ENCODE measurements at places on chromosomes 2 and 18.
A peak's percentile ranks its signal among the peaks of the same experiment; 100 is the strongest.

DNA sequence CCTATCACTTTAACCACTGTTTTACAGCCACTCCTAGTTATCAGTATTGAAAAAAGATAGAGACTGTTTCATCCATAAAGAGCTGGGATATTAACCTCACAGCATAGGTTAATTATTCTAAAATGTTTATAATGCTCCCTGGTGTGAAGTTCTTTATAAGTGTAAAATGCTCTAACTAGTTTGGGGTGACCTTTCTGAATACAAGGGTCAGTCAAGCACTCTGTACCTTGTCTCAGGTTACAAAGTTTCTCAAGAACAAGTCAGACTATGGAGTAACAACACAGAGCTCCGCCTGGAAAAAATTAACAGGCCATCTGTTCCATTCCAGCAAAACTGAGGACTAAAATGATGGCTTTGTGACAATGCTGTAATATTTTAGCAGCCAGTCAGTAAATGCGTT lies 107.4 kb downstream of the NOL4 start:
- ATAC-seq = no peak

GRCh38 chr2:197209742-197210408 lies 100.7 kb downstream of the ANKRD44 start:
- 0 out of 3 replicates have a peak, but pooled peaks have one; percentile 28 for ATAC-seq

- ATAC-seq = peak; percentile 53
These were observed 127.0 kb upstream of the FZD5 start for GRCh38 chr2:207896525-207897285.

- ATAC-seq = no peak
These were observed 2.4 kb upstream of the SP9 start for GRCh38 chr2:174332217-174332963.

- peak; percentile 51 for ATAC-seq
These were observed 184.8 kb upstream of the SP5 start for GRCh38 chr2:170530284-170530745.

DNA sequence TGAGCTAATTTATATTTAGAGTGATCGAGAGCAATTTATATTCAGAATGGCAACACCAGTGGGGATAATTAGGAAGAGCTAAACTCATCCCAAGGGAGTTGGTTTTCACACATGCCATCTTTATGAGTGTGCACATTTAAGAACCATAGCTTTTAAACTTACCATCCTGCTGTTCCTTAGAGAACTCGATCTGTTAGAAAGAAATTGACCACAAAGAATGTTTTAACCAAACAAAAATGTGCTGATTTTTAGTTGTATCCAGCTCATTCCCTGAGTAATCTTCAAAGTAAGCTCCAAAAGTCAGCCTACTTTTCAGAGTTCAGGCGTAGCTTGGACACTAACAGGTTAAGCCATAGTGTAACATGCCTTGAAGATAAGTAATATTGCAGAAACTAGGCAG lies 12.6 kb downstream of the MYL1 start:
- no peak for ATAC-seq

- no peak for ATAC-seq
These were observed 109.0 kb upstream of the PARD3B start for GRCh38 chr2:204436230-204436629.

- ATAC-seq = no peak
These were observed 63.9 kb downstream of the COL6A3 start for GRCh38 chr2:237350070-237350469.

- ATAC-seq = peak; percentile 70
These were observed 23.8 kb downstream of the ANKAR start for GRCh38 chr2:189698020-189698887.

DNA sequence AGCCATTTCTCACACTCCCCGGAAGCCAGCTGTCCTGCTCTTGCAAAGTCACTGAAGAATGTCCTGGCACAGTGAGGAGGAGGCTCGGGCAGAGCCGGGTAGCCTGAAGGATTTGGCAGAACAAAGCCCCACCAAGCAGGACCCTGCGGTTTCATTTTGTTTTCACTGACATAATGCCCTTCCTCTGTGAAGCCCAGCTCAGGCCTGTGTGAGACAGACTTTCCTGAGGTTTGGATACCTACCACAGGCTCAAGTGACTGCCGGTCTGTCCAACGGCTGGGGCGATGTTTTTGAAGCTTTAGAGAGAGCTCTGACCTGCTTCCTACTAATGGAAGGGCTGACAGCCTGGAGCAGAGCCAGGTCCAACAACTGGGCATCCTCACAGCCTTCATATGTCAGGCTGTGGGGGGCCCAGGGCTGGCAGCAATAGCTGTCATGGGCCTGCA lies 99.8 kb upstream of the FZD7 start:
- peak; percentile 70 for ATAC-seq

GRCh38 chr2:241033336-241033987 lies 35.0 kb downstream of the SNED1 start:
- ATAC-seq = no peak

Data from SK-N-SH treated with all-trans-retinoic acid at 6 μM for 48 hours (cell line).